ENCODE measurements at places on chromosomes 4 and X.

DNA sequence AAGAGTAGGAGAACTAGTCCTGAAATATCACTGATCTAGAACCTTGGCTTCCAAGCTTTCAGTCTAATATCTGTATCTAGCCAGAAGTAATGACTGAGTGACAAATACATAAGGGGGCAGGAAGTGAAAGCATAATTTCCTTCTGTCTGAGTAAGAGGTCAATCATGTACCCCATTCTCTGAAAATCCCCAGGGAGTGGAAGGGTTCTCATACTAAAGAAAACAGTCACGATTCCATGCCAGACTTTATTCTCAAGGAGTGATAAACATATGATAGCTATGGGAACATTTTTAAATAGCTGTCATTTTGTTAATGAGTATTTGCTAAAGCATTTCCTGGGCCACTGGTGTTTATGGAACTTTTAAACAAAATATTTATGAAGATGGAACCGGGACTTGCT is 308.5 kb downstream of the ARHGAP24 start:
- no peak for DNase-seq

DNA sequence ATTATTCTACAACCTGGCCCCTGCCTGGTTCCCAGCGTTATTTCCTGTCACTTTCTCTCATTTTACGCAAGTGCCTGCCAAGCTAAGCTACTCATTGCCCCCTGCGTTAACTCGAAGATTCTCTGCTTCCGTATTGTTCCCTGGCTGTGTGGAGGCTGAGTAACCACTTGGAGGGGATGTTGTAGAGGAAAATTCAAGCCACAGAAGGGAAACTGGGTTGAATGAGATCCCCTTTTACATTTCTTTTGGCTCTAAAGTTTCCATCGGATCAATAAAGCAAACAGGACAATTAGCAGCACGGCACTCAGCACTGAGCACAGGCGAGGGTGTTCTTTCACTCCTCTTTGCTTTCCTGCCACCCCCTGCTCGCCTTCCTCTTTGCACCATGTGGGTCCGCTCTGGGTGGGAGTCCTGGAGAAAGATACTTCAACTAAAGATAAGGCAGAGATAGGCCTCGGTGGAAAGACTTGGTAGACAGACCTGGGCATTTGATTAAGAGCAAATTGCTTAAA is 4.2 kb upstream of the TMSB4X start:
- DNase-seq = no peak

- DNase-seq = no peak
These were observed 232.2 kb downstream of the DHX15 start for GRCh38 chr4:24352112-24352511.

GRCh38 chrX:20857746-20858145 is 516.5 kb upstream of the CNKSR2 start:
- no peak for DNase-seq

Measured in mucosa of gallbladder (tissue), 1 donor.